ENCODE measurements at places on chromosomes 4 and X.

DNA sequence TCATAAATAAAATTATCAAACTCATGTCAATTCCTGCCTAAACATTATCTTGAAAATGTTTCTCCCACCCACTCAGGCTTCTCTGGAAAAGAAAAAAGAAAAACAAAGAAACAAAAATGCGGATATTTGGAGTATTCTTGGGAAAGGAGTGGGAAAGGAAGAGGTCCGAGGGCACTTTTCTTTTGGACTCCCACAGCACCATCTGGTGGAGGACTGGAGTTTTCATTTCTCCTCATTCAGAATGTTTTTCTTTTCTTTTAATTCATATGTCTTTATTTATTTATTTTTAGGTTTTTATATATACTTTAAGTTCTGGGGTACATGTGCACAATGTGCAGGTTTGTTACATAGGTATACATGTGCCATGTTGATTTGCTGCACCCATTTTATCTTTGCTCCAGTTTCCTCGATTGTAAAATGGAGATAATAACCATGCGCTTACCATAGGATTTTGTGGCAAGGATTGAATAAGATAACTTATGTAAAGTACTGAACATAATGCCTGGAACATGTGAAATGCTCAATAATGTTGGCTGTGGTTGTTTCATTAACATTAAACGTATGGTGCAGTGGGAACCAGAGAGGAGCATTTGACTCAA lies 8.0 kb upstream of the KCNE5 start:
- peak; percentile 53 for DNase-seq

- DNase-seq, result no peak
These were observed 47.6 kb downstream of the SH3KBP1 start for GRCh38 chrX:19839770-19840254.

DNA sequence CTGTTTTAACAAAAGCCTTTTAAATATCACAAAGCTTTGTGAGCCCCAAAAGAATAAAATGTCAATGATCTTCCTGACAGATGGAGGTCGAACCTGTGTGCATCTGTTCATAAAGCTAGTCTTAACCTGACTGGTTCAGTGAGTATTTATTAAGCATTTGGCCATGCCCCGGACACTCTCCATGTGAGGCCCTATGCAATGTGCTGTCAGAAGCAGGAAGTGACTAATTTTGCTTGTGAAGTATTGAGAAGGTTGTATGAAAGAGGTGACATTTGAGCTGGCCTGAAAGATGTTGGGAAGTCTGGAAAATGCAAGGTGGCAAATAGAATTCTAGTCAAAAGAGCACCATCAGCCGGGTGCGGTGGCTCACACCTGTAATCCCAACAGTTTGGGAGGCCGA lies 171.4 kb downstream of the MSL3 start:
- DNase-seq, result peak; percentile 23

- DNase-seq, result no peak
These were observed 53.7 kb downstream of the TEC start for GRCh38 chr4:48215977-48216376.

GRCh38 chr4:17961249-17961648 lies 60.3 kb downstream of the LCORL start:
- DNase-seq, result no peak

GRCh38 chr4:75745161-75745560 lies 20.8 kb downstream of the USO1 start:
- peak; percentile 83 for DNase-seq

DNA sequence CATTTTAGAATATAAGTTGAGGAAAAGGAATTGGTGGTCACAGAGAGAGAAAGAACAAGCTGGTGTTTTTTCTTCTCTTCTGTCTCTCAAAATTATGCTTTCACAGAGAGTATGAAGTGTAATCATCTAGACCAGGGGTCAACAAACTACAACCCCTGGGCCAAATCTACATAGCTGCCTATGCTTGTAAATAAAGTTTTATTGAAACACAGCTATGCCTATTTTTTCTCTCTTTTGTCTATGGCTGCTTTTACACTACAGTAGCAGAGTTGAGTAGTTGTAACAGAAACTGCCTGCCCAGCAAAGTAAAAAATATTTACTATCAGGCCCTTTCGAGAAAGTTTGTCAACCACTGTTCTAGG lies 6.7 kb upstream of the FAM9C start:
- DNase-seq, result no peak

DNA sequence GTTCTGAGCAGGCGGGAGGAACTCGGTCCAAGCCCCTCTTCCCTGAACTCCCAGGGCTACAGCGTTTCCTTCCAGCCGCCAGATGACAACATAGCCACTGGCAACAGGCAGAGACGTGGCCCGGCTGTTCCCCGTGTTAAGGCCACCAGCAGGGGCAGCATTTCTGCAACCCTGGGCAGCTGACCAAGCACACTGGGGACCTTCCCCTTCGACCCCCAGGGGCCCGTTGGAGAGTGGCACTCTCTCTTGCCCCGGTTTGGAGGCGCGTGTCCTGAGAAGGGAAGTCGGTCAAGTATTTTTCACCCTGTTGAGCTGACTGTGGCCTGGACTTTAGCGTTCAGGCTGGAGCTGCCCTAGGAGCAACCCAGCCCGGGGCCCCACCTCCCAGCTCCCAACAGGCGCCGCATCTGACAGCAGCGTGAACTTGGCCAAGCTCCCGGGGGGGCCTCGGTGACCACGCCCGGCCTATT lies 37.6 kb downstream of the ZBTB49 start:
- peak; percentile 41 for DNase-seq

DNA sequence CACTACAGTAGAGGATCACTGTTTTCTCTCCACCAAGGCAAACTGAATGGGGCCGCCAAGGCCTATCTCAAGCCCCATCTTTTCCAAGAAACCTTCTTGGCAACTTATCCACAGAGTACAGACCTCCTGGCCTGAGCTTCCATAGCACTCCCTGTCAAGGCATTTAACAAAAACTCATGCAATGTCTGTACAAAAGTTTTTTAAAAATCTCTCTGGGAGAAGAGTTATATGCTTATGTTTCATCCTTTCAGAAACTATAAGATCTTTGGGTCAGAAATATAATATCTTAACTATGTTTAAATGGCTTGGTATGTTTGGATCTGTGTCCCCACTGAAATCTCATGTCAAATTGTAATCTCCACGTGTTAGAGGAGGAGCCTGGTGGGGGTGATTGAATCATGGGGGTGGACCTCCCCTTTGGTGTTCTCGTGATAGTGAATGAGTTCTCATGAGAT lies 13.6 kb downstream of the ADAMTS3 start:
- DNase-seq, result no peak

- no peak for DNase-seq
These were observed 12.1 kb upstream of the FAM47A start for GRCh38 chrX:34144246-34144645.

DNA sequence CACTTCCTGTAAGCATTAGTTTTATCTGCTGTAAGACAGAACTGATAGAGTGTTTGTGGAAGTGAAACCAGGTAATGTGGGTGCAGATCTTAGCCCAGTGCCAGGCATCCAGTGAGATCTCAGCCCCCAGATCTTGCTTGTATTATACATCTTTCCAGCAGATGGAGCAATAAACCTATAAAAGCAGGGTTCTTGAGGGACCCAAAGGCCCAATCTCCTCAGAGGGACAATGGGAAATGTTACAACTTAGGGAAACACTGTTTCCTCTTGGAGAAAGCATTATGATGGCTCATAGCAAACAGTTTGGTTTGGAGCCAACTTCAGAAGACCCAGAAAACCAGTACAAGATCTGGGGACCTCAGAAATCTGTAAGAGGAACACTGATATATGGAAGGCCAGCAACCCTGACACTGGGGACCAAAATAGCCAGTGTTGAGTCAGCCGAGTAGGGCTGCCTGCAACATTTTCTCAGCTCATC lies 206.3 kb downstream of the SLC7A11 start:
- peak; percentile 84 for DNase-seq

- peak; percentile 69 for DNase-seq
These were observed 200.3 kb downstream of the PDGFC start for GRCh38 chr4:156771171-156771837.

GRCh38 chr4:7132730-7133582 lies 59.4 kb upstream of the SORCS2 start:
- no peak for DNase-seq

DNA sequence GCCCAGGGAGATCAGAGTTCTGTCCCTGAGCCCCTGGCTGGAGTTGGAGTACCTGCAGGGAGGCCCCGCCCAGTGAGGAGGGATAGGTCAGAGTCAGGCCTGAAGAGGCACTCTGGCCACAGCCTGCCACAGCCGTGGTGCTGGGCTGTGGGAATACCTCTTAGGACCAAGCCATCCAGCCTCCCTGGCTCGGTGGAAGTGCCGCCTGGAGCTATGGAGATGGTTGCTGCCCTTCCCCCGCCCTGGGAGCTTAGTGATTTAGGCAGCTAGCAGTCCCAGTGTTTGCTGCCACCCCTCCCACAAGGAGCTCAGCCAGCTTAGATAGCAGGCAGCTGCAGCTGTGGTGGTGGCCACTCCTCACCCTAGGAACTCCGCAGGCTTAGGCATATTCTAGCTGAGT lies 446.3 kb upstream of the GNPDA2 start:
- no peak for DNase-seq

DNA sequence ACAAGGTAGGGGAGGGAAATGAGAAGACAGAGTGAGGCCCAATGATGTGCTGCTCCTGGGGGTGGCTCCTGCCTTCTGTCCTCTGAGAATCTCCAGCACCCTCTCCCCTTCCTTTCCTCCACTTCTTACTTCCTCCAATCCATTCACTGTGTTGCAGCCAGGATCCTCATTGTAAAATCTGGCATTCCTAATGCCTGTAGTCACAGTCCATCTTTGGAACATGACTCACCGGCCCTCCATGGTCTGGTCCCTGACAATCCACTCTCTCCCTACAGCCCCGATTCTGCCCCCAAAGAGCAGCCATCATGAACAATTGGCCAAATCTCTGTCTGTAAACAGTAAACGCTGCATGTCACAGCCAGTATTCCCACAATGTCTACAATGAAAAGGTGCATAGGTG lies 72.9 kb downstream of the CLNK start:
- DNase-seq, result peak; percentile 88

DNA sequence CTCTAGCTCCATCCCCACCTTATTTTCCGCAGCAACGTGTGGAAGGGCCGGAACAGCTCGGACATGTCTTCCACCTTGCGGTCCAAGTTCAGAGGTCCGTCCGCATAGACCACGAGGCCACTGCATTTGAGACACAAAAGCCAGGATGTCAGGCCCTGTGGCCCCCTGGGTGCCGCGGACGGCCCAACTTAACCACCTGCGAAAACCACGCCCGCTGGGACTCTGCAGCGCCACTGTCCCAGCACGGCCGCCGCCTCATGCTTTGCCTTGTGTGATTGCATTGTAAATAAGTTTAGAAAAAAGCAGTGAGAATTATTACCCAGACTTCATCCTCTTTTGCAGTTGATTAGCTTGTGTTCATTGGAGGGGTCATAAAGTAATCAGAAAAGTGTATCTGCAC lies 58.2 kb upstream of the MXD4 start:
- no peak for DNase-seq

DNA sequence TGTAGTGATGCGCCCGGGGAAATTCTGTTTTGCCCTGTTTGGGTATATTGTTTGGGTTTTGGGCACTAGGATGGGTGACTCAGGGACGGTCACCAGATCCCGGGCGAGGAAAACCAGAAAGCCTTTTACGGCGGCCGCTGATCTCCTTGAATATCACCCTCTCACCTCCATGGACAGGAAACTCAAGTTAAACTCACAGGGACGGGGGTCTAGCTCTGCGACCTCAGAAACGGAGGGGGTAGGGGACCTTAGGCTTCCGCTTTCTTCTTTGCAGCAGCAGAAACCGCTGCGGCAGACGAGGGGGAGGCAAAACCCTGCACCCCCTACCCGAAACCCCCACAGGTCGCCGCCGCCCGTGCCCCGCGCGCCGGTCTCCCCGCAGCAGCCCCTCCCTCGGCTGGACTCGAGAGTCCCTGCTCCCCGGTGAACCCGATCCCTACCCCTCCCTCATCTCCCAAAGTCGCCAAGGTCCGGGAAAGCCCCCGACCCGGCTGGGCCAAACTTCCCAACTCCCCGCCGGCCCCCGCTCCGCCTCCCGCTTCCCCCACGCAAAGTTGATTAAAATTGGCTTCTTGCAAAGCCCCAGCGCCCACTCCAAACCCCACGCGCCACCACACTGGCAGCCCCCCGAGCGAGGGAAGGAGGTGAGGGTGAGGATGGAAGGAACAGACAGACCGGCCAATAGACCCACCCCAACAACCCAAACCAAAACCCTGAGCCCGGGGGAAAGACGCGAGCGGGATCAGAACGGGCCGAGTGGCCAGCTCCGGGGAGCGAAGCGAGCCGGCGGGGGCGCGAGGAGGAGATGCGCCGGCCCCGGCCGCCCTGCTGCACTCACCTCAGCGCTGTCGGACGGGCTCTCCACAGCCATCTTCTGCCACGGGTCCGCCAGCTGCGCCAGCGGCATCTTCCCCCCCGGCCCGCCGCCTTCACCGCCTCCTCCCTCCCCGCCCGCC lies 705 bp downstream of the RPS6KA3 start:
- DNase-seq, result peak; percentile 34

DNA sequence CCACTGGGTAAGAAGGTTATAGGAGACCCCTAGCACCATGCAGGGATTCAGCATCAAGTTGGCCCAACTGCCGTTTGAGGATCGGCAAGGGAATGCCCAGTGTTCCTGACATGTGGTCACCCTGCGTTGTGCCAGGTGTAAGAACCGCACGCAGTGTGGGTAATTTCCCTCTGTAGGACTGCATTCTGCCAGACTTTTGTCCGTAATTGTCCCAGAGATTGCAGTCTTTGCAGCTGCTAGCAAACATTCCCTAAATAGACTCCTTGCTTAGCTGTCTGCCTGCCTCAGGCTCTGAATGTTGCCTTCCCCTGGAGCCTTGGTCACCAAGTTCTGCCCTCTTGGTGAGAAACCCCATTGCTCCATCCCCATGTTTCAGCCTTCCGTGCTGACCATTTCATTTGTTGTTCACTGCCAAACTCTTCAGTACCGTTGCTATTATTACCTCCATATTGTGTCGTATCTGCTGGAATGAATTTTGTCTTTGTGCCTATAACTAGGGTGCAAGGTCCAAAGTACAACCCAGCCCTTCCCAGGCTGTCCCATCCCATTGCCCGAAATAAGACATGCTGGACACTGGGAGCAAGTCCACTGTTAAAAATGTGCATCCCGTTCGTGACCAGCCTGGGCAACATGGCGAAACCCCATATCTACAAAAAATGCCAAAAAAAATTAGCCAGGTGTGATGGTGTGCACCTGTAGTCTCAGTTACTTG lies 53.8 kb upstream of the USP9X start:
- no peak for DNase-seq

DNA sequence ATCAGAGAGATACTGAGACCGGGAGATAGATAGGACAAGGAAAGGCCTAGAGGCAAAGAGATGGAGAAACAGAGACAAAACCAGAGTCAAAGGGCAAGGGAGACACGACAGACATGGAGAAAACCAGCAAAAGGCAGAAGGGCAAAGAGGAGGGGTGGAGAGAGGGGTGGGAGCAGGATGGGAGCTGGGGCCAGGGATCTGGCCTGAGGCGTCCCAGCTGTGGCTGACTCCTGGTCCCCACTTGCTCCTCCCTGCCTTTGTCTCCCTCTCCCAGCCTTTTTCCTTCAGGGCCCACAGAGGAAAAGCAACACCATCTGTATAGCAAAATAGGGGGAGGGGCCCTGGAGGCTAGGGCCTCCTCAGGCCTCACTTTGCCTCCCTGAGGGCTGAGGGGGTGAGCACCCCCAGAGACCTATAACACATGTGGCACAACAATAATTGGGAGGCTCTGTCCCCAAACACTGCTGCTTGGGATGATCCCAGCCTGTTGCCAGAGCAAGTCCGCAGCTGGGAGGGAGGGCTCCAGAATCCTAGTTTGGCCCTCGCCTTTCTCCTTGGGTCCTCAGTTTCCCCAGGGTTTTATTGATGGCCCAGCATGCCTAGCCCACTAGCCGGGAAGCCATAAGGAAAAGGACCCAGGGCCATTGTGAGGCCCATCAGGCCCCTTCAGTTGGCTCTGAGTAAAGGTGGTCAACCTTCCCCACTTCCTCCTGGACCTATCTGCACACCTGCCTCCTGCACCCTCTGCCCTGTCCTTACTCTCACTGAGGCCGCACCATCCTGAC lies 96.8 kb downstream of the PJA1 start:
- no peak for DNase-seq
